RWPE2 (cell line): ENCODE measurements at places on chromosomes 3 and 15.

- H3K27me3 ChIP-seq, result no peaks in the 10 kb centered on the region
- no peak for DNase-seq
- no peaks in the 10 kb centered on the region for H3K4me1 ChIP-seq
- H3K36me3 ChIP-seq, result no peaks in the 10 kb centered on the region
- H3K4me3 ChIP-seq, result no peak overlapping the region
- H3K27ac ChIP-seq, result no peak overlapping the region
Observed at GRCh38 chr3:183006396-183007002, 26.2 kb upstream of the DCUN1D1 start.

DNA sequence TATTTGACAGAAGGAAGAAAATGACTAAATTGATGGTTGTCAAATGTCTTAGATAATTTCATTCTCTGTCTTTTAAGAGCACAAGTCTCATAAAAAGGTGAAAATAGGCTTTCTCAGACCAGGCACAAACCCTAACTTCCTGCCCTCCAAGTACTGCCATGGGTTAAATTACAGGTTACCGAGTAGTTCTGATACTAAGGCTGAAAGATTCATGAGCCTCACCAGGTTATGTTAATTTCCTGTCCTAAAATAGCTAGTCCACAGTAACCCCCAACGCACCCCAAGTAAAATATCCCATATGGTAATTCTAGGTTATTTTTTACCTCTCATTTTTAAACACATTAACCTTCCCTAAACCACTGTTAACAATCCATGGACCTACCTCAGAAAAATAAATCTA lies 42.0 kb downstream of the GSK3B start:
- no peak for DNase-seq
- peak overlapping the region; percentile 32 for H3K27ac ChIP-seq
- H3K4me1 ChIP-seq, result peaks cover 15% of the 10 kb centered on the region
- no peak overlapping the region for H3K4me3 ChIP-seq
- H3K27me3 ChIP-seq, result no peaks in the 10 kb centered on the region
- peaks cover 45% of the 10 kb centered on the region for H3K36me3 ChIP-seq

DNA sequence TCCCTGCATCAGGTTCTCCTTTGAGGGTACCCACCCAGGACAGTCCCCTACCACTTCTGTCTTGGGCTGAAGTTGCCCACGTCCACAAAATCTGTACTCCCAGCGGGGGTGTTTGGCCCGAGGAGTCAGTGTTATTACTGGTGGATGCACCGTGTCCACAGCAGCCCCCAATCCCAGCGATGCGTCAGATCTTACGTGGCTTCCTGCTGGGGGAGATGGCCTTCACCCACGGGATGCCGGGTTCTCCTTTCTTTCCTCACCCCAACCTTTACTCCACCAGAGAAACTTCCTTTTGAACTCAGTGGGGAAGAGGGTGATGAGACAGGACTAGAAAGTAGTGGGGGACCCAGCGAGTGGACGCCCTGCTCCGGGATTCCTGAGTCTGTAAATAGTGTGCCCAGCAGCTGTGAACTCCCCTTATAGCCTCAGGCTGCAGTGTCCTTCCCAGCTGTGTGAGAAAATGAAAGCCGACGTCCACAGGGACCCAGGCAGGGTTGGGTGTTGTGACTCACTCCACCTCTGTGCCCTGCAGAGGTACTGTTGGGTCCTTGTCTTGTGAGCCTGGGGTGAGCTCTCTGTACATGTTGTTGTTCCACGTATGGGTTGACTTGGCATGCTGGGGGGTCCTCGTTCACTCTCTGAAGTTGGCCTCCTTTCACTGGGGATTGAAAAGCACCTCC lies 31.5 kb downstream of the CRTAP start:
- no peak overlapping the region for H3K27ac ChIP-seq
- no peaks in the 10 kb centered on the region for H3K27me3 ChIP-seq
- peaks cover 20% of the 10 kb centered on the region for H3K36me3 ChIP-seq
- H3K4me1 ChIP-seq, result no peaks in the 10 kb centered on the region
- no peak overlapping the region for H3K4me3 ChIP-seq

DNA sequence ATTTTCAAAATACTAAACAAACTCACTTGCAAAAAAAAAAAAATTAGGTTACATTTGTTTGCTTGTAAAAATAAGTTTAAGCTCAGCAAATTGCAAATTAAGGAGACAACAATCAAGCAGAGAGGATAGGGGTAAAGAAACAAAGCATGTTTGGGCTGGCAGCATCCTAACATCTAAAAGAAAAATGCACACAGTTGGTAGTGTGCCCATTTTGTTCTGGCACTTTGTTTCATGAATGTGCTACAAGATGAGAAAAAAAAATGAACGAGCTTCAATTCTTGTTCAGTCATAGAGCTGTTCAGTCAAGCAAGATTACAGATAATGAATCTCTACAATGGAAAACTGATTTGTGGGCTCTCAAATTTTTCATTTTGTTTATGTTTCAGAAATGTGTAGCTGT lies 17.7 kb upstream of the ZBBX start:
- no peaks in the 10 kb centered on the region for H3K4me1 ChIP-seq
- no peaks in the 10 kb centered on the region for H3K36me3 ChIP-seq
- H3K27ac ChIP-seq, result no peak overlapping the region

DNA sequence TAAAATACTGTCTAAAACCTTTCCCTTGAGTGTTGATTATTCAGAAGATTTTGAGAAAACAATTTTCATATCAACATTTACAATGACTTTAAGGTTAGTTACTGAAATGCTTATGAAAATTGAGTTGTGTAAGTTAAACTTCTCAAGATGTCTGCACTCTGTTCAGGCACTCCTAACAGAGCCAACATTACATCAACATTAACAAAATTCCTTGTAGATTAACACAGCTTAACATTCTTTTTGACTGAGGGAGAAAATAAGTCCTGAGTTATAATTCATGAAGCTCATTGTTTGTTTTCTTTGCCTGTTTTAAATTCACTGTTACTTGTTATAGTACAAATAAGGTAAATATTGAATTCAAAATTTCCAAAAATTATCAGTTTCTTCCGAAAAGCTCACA lies 9.0 kb downstream of the ACKR4 start:
- no peak overlapping the region for H3K4me3 ChIP-seq
- no peaks in the 10 kb centered on the region for H3K4me1 ChIP-seq
- H3K27ac ChIP-seq, result no peak overlapping the region
- no peaks in the 10 kb centered on the region for H3K27me3 ChIP-seq
- H3K36me3 ChIP-seq, result peaks cover 15% of the 10 kb centered on the region
